Activated CD4-positive, alpha-beta T cell treated with anti-CD3 and anti-CD28 coated beads, Interleukin-2, amount 10 ng/mL, durations not matched to agents 7 days and 5 days (primary cell): ENCODE measurements at places on chromosomes 2 and 18. TPM values are rescaled to one million over a fixed set of nuclear protein-coding genes. Genes with fewer than 3 reads are reported as not detected.

KLHL41 gene
- not detected for total RNA-seq

IL1RL2 gene
- total RNA-seq, result not detected

MEP1B gene
- total RNA-seq, result not detected

DLX2 gene
- not detected for total RNA-seq

C2orf78 gene
- not detected for total RNA-seq
